CD4-positive, alpha-beta T cell treated with Interleukin-17A for 4 hours (primary cell): ENCODE measurements at places on chromosomes 1 and 21.

DNA sequence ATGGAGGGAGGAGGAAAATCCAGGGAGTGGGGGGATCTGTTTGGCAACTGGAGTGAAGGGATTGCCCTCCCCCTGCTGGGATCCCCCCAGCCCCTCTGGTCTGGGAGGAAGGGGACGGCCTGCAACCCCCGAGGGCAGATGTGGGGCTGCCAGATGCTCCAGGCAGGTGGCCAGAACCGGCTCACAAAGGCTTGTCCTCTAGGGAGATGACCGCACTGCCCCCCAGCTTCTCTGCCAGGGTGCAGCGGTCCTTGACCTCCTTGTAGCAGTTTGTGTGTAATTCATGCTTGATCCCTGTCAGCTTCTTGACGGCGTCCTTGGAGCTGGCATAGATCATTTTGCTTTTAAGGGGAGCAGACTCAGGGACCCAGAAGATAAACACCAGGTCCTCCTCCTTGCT lies 69.2 kb downstream of the ROR1 start:
- DNase-seq: no peak

DNA sequence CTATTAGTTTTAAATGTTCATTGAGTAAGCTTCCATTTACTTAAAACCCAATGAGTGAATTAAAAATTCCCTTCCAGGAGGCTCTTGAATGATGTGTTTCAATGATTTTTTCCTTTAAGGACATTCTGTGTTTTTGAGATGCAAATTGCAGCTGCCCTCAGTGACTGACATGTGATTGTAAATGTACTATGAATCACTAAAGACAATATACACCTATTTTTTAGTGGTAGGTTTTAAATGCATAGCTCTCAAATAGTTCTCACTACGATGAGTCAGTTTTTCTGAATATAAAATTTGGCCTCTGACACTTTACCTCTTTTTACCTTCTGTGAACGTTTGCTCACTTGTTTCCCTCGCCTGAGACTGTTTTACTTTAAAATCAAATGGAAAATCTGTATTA lies 204.7 kb downstream of the BARHL2 start:
- no peak for DNase-seq

- no peak for DNase-seq
Observed at GRCh38 chr1:178869119-178869697, 1.7 kb downstream of the ANGPTL1 start.

DNA sequence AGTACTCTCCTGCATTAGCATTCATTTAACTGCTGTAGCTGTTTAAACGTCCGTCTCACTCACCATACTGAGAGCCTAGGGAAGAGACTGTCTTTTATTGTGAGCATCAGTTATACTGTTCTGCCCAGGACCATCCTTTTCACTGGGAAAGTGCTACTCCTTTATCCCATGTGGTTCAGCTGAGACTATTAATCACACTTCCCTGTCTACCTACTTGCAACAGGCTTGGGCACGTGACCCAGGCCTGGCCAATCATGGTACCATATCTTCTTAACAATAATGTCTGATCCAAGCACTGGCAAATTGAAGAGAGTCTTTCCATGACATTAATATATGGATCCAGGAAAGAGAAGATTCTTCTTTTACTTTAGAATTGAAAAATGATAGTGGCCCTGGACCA lies 108.1 kb downstream of the TM2D1 start:
- no peak for DNase-seq

- no peak for DNase-seq
Observed at GRCh38 chr1:173084292-173084691, 33.6 kb upstream of the TNFSF18 start.

GRCh38 chr1:67614511-67614934 lies 70.5 kb upstream of the GADD45A start:
- no peak for DNase-seq

- peak; percentile 42 for DNase-seq
Observed at GRCh38 chr1:35558374-35559316, 1.0 kb downstream of the NCDN start.

DNA sequence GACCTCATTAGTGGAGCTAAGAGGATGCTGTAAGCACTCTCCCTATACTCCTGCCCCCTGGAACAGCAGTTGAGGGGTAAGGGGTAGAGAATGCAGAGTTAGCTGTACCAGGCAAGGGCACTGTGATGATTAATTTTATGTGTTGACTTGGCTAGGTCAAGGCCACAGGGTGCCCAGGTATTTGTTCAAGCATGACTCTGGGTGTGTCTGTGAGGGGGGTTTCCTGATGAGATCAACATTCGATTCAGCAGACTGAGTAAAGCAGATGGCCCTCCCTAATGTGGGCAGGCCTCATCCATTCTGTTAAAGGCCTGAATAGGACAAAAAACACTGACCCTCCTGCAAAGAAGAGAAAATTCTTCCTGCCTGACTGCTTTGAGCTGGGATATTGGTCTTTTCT lies 110.8 kb downstream of the KCND3 start:
- no peak for DNase-seq
